ENCODE measurements at places on chromosomes 13 and 19. TPM values are rescaled to one million over a fixed set of nuclear protein-coding genes. Genes with fewer than 3 reads are reported as not detected.

SPRED3 gene
- total RNA-seq: 2.9 TPM

ZSCAN22 gene
- total RNA-seq: 3.3 TPM

CYP4F11 gene
- not detected for total RNA-seq

ZNF546 gene
- 7.0 TPM for total RNA-seq

OR7C1 gene
- not detected for total RNA-seq

MAMSTR gene
- 3.8 TPM for total RNA-seq

CLDND2 gene
- not detected for total RNA-seq

S1PR4 gene
- not detected for total RNA-seq

ZNF442 gene
- total RNA-seq: 3.5 TPM

ETV2 gene
- 0.44 TPM for total RNA-seq

MEIS3 gene
- total RNA-seq: 61.9 TPM

C13orf42 gene
- total RNA-seq: not detected

PCDH8 gene
- not detected for total RNA-seq

ZNF878 gene
- total RNA-seq: not detected

ZNF441 gene
- 12.2 TPM for total RNA-seq

PRR20B gene
- total RNA-seq: not detected

SH2D3A gene
- total RNA-seq: 0.15 TPM

ITPKC gene
- 21.2 TPM for total RNA-seq

NCR1 gene
- total RNA-seq: not detected

C1QTNF9B gene
- 0.44 TPM for total RNA-seq

SHISA2 gene
- under 0.01 TPM for total RNA-seq

OVOL3 gene
- not detected for total RNA-seq

ATP11A gene
- total RNA-seq: 9.2 TPM

KCNJ14 gene
- total RNA-seq: 1.2 TPM

VSTM1 gene
- not detected for total RNA-seq

ZNF324 gene
- 20.5 TPM for total RNA-seq

GFY gene
- not detected for total RNA-seq

TSHZ3 gene
- total RNA-seq: 15.5 TPM

PRODH2 gene
- total RNA-seq: not detected

DHDH gene
- total RNA-seq: not detected

FREM2 gene
- total RNA-seq: not detected

CYP2A6 gene
- not detected for total RNA-seq

AMH gene
- total RNA-seq: 1.5 TPM

CABP5 gene
- not detected for total RNA-seq

All from smooth muscle cell of trachea (primary cell).